Peyer's patch (tissue), 4 donors: ENCODE measurements at places on chromosomes 6 and 20. TPM values are rescaled to one million over a fixed set of nuclear protein-coding genes. Genes with fewer than 3 reads are reported as not detected.

GRCh38 chr6:2818593-2818992 is 23.1 kb downstream of the SERPINB1 start:
- no peak for DNase-seq

DNA sequence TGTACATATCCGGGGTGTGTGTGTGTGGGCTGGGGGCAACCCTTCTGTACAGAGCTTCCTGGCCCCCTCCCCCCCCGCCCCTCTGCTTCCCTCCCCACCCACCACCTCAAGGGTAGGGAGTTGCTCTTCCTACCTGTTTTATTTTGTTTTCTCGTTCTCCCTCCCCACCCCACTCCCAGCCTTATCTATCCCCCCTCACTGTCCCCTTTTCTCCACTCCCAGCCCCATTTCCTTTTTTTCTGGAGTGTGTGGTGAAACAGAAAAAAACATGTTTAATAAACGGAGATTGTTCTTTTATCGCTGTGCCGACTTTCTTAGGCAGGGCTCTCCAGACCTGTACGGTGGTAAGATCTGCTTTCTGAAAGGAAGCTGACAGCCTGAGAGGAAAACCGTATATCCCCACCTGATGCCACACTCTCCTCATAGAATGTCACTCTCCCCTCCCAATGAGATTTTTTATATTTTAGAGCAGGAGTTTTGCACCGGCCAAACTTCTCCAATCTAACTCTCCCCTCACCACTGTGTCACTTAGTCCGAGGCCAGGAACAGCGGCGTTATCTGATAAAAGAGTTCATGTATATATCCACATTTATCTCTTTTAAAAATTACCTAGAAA is 875 bp upstream of the ZBTB9 start:
- DNase-seq: peak; percentile 33

DNA sequence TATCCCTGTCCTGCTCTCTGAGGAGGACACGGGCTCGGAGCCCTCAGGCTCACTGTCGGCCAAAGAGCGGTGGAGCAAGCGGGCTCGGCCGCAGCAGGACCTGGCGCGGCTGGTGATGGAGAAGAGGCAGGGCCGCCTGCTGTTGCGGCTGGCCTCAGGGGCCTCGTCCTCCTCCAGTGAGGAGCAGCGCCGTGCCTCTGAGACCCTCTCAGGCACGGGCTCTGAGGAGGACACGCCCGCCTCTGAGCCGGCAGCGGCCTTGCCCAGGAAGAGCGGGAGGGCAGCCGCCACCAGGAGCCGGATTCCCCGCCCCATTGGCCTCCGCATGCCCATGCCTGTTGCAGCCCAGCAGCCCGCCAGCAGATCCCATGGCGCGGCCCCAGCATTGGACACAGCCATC is 14.2 kb upstream of the SLC22A7 start:
- DNase-seq: peak; percentile 51

Gene TMEM63B
- 81.1 TPM for total RNA-seq

Gene ANGPT4
- total RNA-seq: not detected

- DNase-seq: no peak
Observed at GRCh38 chr20:57705127-57705899, 4.5 kb downstream of the PMEPA1 start.

- DNase-seq: no peak
Observed at GRCh38 chr20:40493549-40493948, 195.5 kb downstream of the MAFB start.

Gene LST1
- not detected for total RNA-seq

- no peak for DNase-seq
Observed at GRCh38 chr6:121764493-121764892, 329.0 kb downstream of the GJA1 start.

Gene TAAR9
- not detected for total RNA-seq

- no peak for DNase-seq
Observed at GRCh38 chr6:151692216-151692615, 115.3 kb upstream of the ESR1 start.

DNA sequence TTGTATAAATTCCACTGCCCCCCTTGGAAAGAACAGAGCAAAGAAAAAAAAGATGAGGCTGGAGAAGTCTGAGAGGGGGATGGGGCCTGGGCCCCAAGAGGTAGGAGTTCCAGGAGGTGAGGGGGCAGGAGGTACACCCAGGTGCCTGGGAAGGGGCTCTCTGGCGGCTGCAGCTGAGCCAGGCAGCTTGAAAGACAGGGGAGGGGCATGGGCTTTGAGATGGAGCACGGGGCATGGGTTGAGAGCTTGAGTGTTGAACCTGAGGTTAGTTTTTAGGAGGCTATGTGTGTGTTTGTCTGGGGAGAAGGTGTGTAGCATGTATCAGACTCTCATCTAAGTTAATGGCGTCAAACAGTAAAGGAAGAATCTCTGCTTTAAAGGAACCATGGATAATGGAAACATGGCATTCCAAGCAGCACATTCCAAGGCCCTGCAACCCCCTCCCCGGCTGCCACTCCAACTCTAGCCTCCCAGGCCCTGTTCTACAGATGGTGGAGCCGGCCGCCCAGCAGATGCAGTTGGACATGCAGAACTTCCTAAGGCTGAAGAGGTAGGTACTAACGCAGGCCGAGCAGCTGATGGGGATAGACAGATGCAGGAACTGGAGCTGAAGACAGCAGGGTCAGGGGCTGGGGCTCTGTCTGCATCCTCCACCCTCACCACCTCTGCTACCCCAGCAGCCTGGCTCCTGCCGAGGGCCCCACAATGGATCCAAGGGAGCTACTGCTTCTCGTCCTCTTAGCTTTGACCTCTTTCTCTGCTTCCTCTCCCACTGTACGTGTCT is 42.1 kb downstream of the MDFI start:
- no peak for DNase-seq

DNA sequence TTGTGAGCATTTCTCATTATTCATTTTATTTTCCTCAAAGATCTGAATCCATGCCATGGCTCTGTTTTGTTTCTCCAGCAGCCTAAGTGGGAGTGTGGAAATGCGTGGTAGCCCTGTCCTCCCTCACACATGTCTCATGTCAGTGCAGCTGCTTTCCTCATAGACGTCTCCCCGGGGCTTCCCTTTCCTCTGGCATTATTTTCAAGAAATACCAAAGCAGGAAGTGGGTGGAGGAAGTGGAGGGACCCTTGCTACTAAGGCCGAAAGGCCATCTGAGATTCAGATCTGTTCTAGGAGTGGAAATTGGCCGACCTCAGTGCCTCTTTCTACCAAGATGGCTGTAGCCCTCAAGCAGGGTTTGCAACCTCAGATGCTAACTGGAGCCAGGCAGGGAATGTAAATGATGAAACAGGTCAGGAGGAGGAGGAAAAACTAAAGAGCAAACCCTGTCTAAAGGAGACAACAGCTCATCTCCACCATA is 420.9 kb upstream of the PLCB4 start:
- DNase-seq: no peak
